ENCODE measurements at places on chromosomes 2 and 18. TPM values are rescaled to one million over a fixed set of nuclear protein-coding genes. Genes with fewer than 3 reads are reported as not detected.

LRATD1 gene
- 7.9 TPM for polyA plus RNA-seq

ACTR1B gene
- 73.6 TPM for polyA plus RNA-seq

G6PC2 gene
- 25.0 TPM for polyA plus RNA-seq

RPRM gene
- 0.42 TPM for polyA plus RNA-seq

EVX2 gene
- polyA plus RNA-seq = not detected

ABCG5 gene
- polyA plus RNA-seq = not detected

MEP1B gene
- polyA plus RNA-seq = not detected

CCL20 gene
- 0.75 TPM for polyA plus RNA-seq

NTSR2 gene
- polyA plus RNA-seq = not detected

TBR1 gene
- under 0.01 TPM for polyA plus RNA-seq

All from pancreas (tissue), 10 donors.